Right kidney (tissue), 9 donors: ENCODE measurements at places on chromosomes 2 and 18.

GRCh38 chr2:137172162-137172561, 406.8 kb downstream of the THSD7B start:
- no peak for DNase-seq

- no peak for DNase-seq
Observed at GRCh38 chr2:190679813-190680591, 31.1 kb downstream of the NAB1 start.

- no peak for DNase-seq
Observed at GRCh38 chr2:119873350-119874315, 113.9 kb downstream of the PTPN4 start.

- DNase-seq = no peak
Observed at GRCh38 chr2:69966496-69966895, 5.1 kb upstream of the ASPRV1 start.

DNA sequence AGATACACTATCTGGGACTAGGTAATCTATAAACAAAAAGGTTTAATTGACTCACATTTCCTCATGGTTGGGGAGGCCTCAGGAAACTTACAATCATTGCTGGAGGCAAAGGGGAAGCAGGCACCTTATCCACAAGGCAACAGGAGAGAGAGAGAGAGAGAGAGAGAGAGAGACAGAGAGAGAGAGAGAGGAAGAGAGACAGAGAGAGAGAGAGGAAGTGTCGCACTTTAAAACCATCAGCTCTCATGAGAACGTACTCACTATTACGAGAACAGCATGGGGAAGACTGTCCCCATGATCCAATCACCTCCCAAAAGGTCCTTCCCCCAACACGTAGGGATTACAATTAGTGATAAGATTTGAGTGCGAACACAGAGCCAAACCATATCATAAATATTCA, 253.5 kb upstream of the TRIB2 start:
- no peak for DNase-seq

DNA sequence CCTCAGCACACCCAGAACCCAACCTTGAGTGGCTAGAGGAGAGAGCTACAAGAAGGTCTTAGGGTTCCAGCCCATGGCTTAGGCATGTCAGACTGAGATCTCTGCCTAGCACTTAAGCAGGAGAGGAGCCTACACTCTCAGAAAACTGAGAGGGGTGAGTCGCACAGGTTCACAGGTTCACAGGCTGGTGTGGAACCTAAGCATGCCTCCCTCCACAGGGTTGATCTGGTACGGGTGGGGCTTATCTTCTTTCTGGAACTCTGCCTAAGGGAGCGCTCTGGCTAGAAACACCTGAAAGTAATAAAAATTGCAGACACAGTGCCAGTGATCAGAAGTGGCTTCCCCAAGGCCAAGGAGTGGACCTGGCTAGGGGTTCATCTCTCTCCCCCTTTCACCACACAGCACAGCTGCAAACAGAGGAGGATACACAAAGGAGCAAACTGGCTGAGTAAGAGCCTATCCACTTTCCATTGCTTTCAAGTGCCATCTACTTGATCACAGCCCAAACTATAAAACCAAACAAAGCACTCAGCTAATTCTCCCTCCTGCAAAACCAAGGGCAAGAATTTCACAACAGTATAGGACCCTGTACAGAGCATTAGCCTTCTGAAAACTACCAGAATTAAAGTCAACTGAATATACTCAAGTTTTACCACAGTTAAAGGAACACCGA, 481.9 kb upstream of the SETBP1 start:
- DNase-seq = no peak
